GM23338 (cell line): ENCODE measurements at places on chromosomes 2 and 18.
A peak's percentile ranks its signal among the peaks of the same experiment; 100 is the strongest.

- no peak for DNase-seq
- H3K4me3 ChIP-seq = no peak overlapping the region
- no peak overlapping the region for H3K27ac ChIP-seq
Measured at GRCh38 chr18:29154758-29155725, 978.1 kb upstream of the CDH2 start.

DNA sequence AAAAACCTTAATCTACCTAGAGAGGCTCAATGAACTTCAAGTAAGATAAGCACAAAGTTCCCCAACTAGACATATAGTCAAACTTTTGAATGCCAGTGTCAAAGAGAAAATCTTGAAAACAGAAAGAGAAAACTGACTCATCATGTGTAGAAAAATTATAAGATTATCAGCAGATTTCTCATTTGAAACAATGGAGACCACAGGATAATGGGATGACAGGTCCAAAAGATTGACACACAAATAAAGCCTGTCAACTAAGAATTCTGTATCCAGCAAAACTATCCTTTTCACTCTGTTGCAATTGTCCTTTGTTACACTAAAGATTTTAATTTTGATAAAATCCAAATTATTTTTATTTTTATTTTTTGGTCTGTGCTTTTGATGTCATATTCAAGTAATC, 61.6 kb downstream of the COPS8 start:
- no peaks in the 10 kb centered on the region for H3K27me3 ChIP-seq
- no peak overlapping the region for H3K27ac ChIP-seq
- no peak overlapping the region for H3K4me3 ChIP-seq
- no peak for DNase-seq

DNA sequence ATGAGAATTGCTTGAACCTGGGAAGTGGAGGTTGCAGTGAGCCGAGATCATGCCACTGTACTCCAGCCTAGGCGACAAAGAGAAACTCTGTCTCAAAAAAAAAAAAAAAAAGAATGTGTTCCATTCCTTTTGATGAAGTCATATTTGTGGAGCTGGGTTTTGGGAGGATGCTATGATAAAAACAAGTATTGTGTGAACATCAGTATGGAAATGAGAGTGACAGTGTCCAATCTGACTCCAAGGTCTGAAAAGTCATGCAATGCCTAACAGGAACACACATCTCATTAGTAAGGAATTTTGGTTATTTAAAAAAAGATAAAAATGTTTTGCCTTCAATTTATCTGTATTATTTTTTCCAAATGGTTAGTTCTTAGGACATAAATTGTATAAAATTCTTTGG, 11.8 kb downstream of the GCFC2 start:
- no peaks in the 10 kb centered on the region for H3K27me3 ChIP-seq
- H3K4me1 ChIP-seq = no peaks in the 10 kb centered on the region
- peaks cover 20% of the 10 kb centered on the region; the same call in 1 of the 2 replicates for H3K36me3 ChIP-seq
- H3K4me3 ChIP-seq = no peak overlapping the region

DNA sequence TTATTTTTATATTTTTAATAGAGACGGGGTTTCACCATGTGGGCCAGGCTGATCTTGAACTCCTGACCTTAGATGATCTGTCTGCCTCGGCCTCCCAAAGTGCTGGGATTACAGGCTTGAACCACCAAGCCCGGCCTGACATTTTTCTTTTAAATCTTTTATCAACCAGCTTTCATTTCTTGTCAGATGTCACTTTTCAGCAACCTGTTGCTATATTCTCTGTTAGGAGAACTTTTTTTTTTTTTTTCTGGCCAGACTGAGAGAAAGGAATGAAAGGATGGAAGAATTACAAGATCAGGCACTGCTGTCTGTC, 146.3 kb downstream of the TGIF1 start:
- H3K27me3 ChIP-seq = peaks cover 22% of the 10 kb centered on the region
- DNase-seq = no peak
- H3K27ac ChIP-seq = peak overlapping the region; percentile 72; the same call in 1 of the 2 replicates
- H3K36me3 ChIP-seq = no peaks in the 10 kb centered on the region; the same call in 1 of the 2 replicates
- H3K4me1 ChIP-seq = peaks cover 53% of the 10 kb centered on the region
